Fibroblast of skin of left quadriceps (primary cell): ENCODE measurements at places on chromosomes 1 and 21.

GRCh38 chr1:4684864-4685522, 30.6 kb downstream of the AJAP1 start:
- no peak for DNase-seq

GRCh38 chr21:40271164-40271563, 403.9 kb downstream of the PCP4 start:
- no peak for DNase-seq

- no peak for DNase-seq
Observed at GRCh38 chr21:26185021-26185420, 14.5 kb upstream of the APP start.

DNA sequence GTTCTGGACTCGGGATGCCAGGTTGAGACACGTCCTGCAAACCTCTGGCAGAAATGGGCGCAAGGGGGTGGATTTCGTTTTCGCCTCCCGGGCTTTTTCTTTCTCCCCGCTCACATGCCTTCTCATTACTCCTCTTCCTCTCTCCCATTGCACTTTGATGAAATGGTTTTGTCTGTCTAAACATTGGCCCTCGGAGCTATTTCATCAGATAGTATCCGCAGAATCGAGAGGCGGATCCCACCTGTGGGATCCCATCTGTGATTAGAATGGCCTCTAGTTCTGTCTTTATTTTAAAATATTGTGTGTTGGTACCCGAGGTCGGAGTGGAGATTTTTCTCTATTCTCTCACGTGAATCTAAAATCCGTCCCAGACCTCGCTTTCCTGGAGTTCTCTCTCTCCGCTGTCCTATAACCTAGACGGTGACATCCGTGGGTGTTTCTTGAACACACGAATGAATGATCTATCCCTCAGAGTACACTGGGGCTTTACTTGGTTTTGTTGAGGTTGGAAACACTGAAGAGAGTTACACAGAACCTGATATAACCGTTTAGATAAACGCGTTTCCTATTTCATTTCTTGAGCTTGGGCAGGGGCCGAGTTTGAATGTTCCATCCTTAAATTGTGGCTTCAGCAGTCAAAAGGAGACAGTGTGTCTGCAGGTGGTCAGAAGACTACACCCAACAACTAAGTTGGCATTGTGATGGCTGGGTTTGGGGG, 2.0 kb downstream of the EDARADD start:
- DNase-seq, result no peak

- DNase-seq, result no peak
Observed at GRCh38 chr1:9822897-9823692, 670 bp downstream of the CLSTN1 start.

GRCh38 chr1:22379566-22379965, 72.1 kb upstream of the ZBTB40 start:
- DNase-seq, result peak; percentile 69

DNA sequence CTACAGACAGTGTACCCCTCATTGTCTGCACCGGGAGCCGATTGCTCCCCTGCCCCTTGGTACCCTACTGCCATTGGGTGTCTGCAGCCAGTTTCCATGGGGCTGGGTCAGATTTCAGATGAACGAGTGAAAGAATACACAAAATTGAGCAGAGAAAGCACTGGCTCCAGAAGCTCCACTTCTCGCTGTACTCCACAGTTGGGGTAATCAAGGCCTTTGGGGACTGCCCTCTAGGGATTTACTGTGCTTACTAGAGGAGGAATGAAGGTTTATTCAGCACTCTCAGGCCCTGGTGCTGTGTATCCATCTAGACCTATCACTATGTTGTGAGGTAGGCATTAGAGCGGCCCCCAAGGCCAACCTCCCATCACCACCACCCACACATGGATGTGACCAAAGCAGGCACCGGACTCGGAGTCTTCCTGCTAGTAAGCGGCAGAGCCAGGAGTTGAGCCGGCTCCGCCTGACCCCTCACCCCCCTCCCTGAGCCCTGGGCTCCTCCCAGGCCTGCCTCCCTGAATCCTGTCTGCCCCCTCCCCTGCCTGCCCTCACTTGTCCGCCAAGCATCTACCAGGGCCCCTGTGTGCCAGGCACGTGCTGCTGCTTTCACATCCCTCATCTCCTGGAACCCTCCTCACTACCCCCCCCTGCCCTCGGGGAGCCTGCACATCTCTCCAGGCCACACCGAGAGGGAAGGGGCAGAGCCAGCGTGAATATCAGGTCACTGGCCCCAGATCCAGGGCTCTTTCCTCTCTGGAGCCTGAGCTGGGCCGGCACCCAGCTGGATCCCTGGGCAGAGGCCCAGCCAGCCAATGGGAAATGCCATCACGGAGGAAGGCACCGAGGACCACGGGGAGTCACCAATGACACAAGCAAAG, 23.3 kb downstream of the KCNN3 start:
- no peak for DNase-seq

DNA sequence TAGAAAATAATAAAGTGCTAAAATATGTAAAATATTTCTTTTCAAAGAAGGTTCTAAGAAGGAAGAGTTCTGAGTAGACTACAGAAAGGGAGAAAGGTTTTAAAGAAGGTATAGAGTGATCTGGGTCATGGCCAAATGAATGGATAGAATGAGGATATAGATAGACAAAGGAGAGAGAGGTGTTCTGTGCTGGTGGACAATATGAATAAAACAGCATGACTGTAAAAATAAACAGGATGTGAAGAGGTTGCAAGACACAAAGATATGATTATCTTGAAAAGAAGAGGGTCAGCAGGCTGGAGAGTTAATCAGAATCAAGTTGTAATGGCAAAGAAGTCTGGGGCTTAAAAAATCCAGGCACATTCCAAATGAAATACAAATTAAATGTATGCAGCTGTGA, 86.7 kb upstream of the GNG4 start:
- no peak for DNase-seq

GRCh38 chr21:28675331-28676041, 317.2 kb downstream of the LTN1 start:
- no peak for DNase-seq

DNA sequence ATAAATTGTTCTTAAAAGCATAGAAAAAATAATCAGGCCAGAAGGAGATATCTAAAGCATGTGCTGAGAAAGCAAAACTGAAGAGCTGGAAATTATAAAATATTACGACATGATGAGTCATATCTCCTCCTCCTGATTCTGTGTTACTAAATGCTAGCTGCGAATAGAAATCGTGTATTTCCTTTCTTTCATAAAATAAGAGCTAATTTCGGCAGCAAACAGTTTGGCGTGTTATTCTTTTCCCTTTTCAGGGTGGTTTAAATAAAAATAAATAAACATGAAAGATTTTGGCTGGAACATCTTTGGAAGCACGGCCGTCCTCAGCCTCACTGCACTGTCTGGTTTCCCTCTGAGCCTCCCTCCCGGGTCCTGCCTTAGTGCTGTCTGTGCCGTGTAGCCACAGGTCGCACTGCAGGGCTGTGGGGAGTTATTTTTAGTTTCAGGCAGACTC, 56.0 kb downstream of the ADARB1 start:
- peak; percentile 52 for DNase-seq

DNA sequence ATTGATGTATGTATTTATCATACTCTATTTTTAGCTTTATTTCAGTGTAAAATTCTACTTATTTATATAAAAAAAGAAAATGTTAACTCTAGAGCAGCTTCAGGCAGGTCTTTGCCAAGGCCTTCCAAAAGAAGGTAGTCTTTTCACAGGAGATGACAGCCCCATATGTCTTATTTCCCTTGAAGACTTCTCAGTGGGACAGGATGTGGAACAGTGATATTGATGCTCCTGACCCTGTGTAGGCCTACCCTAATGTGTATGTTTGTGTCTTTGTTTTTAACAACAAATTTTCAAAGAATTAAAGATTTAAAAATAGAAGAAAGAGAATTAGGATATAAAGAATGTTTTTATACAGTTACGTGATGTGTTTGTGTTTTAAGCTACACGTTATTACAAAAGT, 1593.6 kb downstream of the AMY1C start:
- DNase-seq, result no peak

- DNase-seq, result no peak
Observed at GRCh38 chr1:152165286-152166077, 6.5 kb upstream of the RPTN start.

DNA sequence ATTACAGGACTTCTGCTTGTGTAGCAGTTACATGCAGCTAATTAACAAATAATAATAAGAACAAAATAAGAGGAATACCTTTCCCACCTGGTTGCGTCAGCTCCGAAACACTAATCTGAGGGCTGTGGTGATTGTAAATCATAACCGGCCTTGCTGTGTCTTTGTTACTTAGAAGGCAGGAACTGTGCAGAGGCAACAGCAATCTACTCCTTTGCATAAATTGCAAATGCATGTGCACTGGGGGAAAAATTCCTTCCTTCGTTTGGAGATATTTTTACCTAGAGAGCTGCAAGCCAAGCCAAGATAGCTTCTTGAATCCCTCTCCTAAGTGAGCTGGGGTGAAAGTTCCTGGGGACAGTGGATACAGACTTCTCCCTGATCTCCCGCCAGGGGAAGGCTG, 46.0 kb downstream of the NKAIN1 start:
- no peak for DNase-seq
